ENCODE measurements at places on chromosomes 5 and 9.

GRCh38 chr5:67306965-67307607, 110.5 kb upstream of the CD180 start:
- no peak for DNase-seq

GRCh38 chr9:137160716-137161557, 8.9 kb downstream of the LRRC26 start:
- DNase-seq: no peak

- DNase-seq: no peak
Observed at GRCh38 chr5:34533582-34534522, 122.3 kb upstream of the RAI14 start.

DNA sequence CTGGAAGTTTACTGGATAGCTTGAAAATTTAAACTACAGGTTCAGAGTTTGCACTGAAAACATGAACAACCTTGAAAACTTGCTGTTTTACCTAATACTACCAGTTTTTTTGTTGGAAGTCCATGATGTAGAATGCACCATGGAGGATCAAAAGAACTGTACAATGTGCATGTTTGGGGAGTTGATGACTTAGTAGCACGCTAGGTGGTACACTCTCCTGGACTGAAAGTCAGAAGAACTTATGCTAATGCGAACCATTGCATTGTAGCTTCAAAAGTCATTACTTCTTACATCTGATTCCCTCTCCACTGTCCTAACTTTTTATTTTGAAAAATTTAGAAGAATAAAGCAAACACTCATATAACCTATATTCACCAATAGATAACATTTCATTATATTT, 211.0 kb downstream of the OSTF1 start:
- no peak for DNase-seq

DNA sequence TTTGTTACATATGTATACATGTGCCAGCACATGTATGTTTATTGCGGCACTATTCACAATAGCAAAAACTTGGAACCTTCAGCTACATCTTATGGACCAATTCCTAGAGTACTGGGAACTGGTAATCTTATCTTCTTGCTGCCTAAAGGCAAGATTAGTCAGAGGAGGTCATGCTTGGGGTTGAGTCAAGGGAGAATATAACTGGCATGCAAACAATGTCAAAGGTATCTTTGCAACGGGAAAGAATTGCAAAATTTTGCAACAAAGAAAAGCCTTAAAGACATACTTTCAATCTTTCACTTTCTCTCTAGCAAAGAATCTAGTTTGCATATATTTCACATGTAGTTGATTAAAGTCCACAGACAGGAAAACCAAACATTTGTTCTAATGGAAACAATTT, 145.2 kb downstream of the EDIL3 start:
- no peak for DNase-seq

DNA sequence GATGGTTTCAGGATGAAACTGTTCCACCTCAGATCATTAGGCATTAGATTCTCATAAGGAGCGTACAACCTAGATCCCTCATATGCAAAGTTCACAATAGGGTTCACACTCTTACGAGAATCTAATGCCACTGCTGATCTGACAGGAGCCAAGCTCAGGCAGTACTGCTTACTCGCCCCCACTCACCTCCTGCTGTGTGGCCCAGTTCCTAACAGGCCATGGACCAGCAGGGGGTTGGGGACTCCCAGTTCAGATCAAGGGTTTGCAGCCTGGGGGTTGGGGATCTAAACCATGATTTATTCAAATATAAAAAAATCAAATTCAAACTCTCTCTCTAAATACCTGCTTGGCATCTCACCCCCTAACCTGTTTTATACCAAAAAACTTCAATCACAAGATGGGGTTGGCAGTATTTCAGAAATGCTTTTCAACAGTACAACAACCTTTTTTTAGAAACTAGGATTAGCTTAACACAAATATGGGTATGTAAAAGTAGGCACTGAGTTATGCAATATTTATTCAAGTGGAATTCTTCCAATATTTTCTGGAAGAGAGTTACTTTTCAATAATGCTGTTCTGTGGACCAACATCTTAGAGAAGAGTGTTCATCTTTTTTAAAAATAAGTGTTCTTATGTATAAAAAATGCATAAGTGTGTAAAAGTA, 30.1 kb upstream of the SLC12A2 start:
- no peak for DNase-seq

GRCh38 chr5:71937921-71938698, 169.2 kb upstream of the MAP1B start:
- no peak for DNase-seq

GRCh38 chr5:87746891-87747377, 334.2 kb upstream of the CCNH start:
- DNase-seq: no peak

GRCh38 chr9:34644766-34645314, 1.6 kb upstream of the GALT start:
- no peak for DNase-seq

- no peak for DNase-seq
Observed at GRCh38 chr5:6714226-6715041, 1.2 kb downstream of the TENT4A start.

DNA sequence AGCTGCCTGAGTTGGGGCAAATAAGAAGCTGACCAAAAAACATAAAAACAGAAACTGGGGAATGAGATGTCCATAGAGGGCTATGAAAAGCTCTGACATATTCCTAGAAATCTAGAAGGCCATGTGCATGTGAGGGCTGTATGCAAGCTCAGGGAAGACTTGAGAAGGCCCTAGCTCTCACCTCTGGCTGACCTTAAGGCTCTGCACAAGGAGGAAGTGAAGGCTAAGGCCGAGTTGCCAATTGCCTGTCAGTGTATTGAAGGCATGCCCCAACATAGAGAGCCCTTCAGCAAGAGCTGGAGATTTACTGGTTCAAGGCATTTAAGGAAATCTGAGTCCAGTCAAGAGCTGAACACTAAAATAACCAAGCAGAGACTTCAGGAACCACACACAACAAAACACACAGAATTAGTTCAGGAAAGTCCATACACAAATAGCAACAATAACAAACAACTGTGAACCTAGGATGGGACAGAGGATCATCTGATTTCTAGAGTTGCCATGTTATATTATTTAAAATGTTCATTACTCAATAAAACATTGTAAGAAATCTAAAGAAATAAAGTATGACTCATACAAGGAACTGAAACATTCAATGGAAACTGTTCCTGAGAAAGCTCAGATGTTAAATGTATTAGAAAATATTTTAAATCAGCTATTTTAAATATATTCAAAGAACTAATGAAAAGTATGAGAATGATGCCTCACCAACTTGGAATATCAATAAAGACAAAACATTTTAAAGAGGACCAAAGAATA, 161.8 kb downstream of the AUH start:
- DNase-seq: no peak

DNA sequence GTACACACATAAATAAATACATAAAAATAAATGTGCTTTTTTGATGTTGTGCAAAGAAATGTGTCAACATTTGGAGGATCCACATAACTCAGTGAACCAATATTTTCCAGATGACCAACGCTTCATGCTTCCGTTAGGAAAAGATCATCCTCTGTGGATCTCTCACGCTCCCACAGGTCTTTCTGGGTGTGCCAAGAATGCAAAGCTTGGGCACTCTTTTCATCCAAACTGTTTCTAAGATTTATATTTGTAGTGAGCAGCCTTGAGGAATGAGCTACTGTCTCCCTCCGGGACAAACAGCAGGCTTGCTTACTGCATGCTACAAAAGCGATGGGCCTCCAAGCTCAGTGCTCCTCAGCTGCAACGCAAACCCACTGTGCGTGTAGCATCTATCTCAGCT, 46.2 kb upstream of the RUFY1 start:
- no peak for DNase-seq

DNA sequence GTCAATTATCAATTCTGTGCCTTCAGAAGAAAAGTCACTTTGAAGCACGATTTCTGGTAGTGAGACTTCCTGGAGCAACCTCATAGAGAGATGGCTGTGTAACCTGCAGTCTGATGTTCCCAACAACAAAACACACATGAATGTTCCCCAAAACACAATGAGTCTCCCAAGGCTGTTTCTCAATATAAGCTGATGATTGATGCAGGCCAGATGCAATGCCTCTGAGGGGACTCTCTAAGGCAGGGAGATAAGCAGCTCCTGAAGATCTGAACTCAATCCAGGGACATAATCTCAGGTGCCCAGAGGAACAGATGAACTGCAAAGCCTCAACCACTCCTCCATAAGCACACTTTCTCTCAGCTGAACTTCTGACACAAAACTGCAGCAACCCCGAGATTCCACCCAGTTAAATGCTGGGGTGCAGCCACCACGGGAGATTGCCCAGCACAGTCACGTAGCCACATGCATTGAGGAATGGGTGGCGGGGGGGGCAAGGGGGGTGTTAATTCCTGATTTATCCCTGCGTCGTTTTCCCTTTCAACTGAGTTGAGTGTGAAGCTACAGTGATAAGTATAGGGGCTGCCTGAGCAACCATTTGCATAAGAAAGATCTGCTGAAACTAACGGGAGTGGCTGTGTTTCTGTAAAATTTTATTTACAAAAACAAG, 122.7 kb upstream of the RASEF start:
- no peak for DNase-seq

DNA sequence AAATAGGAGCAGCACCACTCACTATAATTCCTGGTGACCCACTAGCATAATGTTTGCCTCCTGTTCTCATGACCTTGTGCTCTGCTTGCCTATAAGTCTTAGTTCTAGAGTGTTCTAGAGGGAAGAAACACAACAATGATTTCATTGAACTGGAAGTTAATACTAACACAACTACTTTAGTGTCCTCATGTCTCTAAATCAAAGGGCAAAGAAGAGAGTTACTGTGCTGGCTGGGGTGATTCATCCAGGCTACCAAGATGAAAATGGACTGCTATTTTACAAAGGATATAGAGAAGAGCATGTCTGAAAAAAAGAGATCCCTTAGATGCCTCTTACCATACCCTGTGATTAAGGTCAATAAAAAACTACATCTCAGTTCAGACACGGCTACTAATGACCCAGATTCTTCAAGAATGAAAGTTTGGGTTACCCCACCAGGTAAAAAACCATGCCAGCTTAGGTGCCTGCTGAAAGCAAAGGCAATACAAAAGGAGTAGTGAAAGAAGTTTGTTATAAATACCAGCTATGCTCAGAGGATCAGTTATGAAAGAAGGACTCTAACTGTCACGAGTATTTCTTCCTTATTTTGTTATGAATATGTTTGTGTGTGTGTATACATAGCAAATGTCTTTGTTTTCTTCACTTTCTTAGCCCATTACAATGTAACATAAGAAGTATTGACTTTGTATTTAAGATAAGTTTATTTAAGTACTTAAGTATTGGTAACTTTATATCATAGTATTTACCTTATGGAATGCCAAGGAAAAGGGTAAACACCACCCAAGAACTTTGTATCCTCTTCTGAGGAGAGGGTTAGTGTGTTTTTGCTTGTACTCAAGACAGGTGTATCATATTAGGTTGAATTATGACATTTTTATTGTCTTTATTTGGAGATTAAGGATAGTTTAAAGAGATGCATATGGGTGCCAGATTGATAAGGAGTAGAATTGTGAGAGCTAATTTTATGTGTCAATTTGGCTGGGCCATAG, 314.1 kb upstream of the PTGER4 start:
- DNase-seq: no peak

- DNase-seq: no peak
Observed at GRCh38 chr5:28707706-28708105, 1669.3 kb upstream of the CDH9 start.

- no peak for DNase-seq
Observed at GRCh38 chr9:27367175-27367798, 70.3 kb upstream of the EQTN start.

GRCh38 chr5:180591311-180591887, at the start of gene SCGB3A1:
SCGB3A1 (minus strand) TSS chr5:180591499; CDS start chr5:180591462, 37 bp downstream.
- no peak for DNase-seq

DNA sequence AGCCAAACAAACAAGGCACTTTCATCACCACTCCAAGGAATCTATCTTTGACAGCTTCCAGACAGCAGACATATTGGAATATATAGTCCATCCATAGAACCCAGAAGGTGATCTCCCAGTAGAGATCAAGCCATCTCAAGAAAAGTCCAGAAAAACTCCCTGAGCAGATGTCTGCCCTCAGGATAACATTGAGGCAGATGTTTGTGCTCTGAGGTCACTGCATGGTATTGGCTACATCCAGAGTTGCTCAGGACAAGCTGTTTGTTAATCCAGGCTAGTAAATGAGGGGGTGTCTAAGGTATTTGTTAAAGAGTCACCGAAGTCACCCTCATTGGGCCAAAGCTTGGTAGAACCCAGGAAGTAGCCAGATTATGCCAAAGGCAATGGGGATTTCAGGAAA, 556.3 kb upstream of the KLF4 start:
- DNase-seq: no peak

DNA sequence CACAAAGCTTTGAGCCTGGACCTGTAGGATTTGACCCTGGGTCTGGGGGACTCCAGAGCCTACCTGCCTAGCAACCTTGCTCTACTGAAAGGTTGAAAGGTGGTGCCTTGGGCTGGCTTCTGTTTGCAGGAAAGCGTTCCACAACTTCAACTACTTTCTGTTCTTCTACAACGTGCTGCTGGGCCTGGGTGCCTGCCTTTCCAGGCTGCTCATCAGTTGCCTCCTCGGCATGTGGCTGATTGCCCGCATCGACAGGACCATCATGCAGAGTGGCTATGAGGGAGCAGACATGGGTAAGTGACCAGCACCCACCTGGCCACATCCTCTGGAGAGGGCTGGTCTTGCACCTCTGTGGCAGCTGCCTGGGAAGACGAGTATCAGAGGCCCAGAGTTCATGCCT, 13.6 kb upstream of the CCDC180 start:
- no peak for DNase-seq

- no peak for DNase-seq
Observed at GRCh38 chr9:135246248-135247205, 159.1 kb downstream of the OLFM1 start.

DNA sequence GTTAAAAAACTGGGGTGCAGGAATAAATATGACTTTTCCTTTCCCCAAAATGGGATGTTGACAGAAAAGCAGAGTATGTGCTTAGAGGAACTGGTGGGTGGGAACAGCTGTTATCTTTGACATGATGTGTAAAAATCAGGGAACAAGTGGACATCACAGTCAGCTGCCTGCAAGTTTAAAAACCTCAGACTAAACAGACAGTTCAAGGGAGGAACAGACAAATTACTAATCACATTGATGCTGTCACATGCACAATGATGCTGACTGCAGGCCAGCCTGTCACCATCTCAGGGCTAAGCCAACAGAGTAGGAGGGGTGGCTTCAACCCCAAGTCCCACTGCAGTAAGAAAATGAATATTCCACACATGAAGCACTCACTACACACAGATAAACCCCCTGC, 38.2 kb upstream of the UBAP2 start:
- no peak for DNase-seq

DNA sequence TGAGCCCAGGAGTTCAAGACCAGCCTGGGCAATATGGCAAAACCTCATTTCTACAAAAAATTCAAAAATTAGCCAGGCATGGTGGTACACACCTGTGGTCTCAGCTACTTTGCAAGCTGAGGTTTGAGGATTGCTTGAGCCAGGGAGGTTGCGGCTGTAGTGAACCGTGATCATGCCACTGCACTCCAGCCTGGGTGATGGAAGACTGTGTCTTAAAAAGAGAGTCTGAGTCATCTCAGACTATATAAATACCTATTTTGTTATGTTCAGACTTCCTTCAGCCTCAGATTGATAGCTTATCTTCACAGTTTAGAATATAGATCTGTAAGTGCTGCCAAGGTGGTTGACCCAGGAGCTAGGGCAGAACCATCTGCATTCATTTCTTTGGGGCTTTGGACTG, 1.6 kb upstream of the PAIP2 start:
- DNase-seq: no peak
